ENCODE measurements at places on chromosomes 12 and 14.

DNA sequence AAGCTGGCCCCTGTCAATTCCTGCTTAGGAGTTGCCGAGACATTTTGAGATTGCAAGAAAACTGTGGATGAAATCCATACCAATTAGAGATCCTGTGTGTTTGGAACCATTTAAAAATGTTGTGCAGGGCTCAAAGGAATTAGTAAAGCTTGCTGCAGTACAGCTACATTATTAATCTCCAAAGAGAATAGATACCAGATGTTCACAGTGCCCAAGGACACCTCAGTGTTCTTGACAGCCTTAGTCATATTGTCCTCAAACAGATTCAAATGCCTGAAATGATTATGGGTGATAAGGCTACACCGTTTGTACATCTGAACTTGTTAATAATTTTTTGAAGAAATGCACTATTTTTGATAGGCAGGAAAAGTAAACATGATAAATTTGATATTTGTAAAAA is 164.6 kb downstream of the MSRB3 start:
- no peaks in the 10 kb centered on the region for H3K36me3 ChIP-seq
- no peaks in the 10 kb centered on the region for H3K4me1 ChIP-seq
- no peak overlapping the region for H3K27ac ChIP-seq
- no peak overlapping the region for H3K4me3 ChIP-seq

DNA sequence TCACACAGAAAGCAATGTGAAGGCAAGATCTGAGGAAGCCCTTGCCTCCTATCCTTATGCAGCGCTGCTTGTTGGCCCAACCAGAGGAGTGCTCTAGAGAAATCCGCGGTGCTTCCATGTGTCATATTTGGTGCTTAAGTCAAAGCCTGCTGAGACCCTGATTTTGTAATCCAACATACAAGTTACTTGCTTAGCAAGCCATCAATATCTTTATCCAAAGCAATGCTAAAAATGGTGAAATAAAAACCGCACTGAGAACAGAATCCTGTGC is 250.0 kb downstream of the MED13L start:
- H3K4me1 ChIP-seq: no peaks in the 10 kb centered on the region
- H3K4me3 ChIP-seq: no peak overlapping the region
- H3K36me3 ChIP-seq: no peaks in the 10 kb centered on the region
- no peak for DNase-seq
- H3K27ac ChIP-seq: no peak overlapping the region

DNA sequence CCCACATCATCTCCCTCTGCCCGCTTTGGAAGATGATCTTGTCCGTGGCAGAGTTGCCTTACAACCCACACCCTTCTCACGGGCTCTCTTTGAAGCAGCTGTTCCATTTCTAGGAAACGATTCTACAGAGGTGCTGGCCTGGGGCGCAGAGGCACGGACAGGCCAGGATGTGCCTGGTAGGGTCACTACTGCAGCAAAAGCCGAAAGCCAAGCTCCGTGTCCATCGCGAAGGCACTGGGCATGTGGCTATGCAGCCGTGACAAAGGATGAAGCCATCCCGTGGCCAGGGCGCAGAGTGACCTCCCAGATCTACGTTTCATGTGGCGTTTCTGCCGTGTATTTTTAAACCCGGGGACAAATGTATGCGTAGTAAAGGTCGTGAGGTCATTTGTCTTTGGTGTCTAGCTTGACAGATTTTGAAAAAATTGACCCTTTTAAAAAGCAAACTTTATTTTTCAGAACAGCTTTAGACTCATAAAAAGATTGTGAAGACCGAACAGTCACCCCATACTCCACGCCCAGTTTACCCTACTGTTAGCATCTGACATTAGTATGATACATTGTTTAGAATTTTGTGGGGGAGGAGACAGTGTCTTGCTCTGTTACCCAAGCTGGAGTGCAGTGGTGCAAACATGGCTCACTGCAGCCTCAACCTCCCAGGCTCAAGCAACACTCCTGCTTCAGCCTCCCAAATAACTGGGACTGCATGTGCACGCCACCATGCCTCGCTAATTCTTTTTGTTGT is 40.4 kb upstream of the NCOR2 start:
- peaks cover 32% of the 10 kb centered on the region for H3K4me1 ChIP-seq
- peak overlapping the region; percentile 64 for H3K4me3 ChIP-seq

- peak overlapping the region; percentile 19 for H3K27ac ChIP-seq
- no peaks in the 10 kb centered on the region for H3K27me3 ChIP-seq
- no peak overlapping the region for H3K4me3 ChIP-seq
- peaks cover 18% of the 10 kb centered on the region for H3K36me3 ChIP-seq
- no peaks in the 10 kb centered on the region for H3K4me1 ChIP-seq
These were observed 69.4 kb downstream of the ATXN2 start for GRCh38 chr12:111529424-111530368.

DNA sequence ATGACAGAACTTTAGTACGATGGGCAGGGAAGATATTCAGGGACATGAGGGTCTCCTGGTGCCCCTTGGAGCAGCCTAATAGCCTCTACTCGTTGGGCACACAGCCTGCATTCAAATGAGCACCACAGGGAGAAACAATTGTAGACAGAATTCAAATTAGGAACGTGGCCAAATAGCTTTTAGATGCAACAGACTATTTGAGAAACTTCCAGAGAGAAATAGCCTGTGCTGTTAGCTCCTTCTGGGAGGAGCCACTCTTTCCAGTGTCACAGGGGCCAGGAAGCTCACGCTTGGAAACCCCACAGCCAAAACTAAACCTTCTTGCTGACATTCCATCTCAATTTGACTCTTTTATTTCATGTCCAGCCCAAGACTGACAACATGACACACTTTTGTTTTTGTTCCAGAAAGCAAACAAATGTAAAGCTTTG is 114.5 kb downstream of the RPAP3 start:
- no peaks in the 10 kb centered on the region for H3K36me3 ChIP-seq
- no peak for DNase-seq
- no peak overlapping the region for H3K4me3 ChIP-seq
- H3K27me3 ChIP-seq: no peaks in the 10 kb centered on the region
- H3K4me1 ChIP-seq: no peaks in the 10 kb centered on the region

- peaks cover 11% of the 10 kb centered on the region for H3K4me1 ChIP-seq
- peaks cover 12% of the 10 kb centered on the region for H3K27me3 ChIP-seq
- H3K4me3 ChIP-seq: no peak overlapping the region
- no peak for DNase-seq
- no peaks in the 10 kb centered on the region for H3K36me3 ChIP-seq
- no peak overlapping the region for H3K27ac ChIP-seq
These were observed 124.6 kb upstream of the HIF1A start for GRCh38 chr14:61570549-61571290.

- H3K4me3 ChIP-seq: no peak overlapping the region
- H3K27ac ChIP-seq: no peak overlapping the region
- no peaks in the 10 kb centered on the region for H3K27me3 ChIP-seq
- no peaks in the 10 kb centered on the region for H3K4me1 ChIP-seq
These were observed 100.5 kb upstream of the STXBP6 start for GRCh38 chr14:25150401-25150800.

DNA sequence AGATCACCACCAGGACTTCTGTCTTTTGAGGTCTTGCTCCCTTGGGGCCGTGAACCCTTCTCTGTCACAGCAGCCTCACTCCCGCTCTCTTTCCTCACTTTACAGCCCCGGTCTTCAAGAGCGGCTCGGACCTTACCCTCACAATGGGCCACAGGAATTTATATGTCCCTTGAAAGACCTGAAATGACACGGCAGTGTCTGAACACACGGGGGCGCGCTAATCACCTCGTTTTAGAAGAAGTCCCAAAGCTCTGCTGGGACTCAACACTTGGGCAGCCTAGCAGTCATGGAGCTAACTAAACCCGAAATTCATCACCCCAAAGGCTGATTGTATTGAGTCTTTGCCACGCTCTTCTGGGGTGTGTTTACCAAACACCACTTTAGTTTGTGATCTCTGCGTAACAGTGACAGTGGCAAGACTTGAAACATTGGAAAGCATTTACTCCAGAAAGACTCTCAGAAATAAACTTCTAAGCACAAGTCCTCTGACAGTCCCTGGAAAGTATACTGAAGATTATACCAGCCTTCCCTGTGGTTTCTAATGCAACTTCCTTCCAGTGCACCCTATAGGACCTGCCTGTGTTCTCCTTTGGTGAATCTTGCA is 29.0 kb downstream of the SERPINA11 start:
- no peak for DNase-seq
- no peaks in the 10 kb centered on the region for H3K4me1 ChIP-seq
- no peak overlapping the region for H3K27ac ChIP-seq
- no peaks in the 10 kb centered on the region for H3K36me3 ChIP-seq

GRCh38 chr14:76541594-76542219 is 165.8 kb downstream of the ESRRB start:
- no peak overlapping the region for H3K27ac ChIP-seq
- H3K4me1 ChIP-seq: no peaks in the 10 kb centered on the region
- no peaks in the 10 kb centered on the region for H3K36me3 ChIP-seq
- no peaks in the 10 kb centered on the region for H3K27me3 ChIP-seq

GRCh38 chr12:90253674-90254181 is 545.1 kb upstream of the ATP2B1 start:
- no peaks in the 10 kb centered on the region for H3K36me3 ChIP-seq
- no peak overlapping the region for H3K27ac ChIP-seq
- peak; percentile 54 for DNase-seq
- no peak overlapping the region for H3K4me3 ChIP-seq

- H3K27me3 ChIP-seq: no peaks in the 10 kb centered on the region
- no peak overlapping the region for H3K4me3 ChIP-seq
- H3K4me1 ChIP-seq: no peaks in the 10 kb centered on the region
- no peaks in the 10 kb centered on the region for H3K36me3 ChIP-seq
- DNase-seq: no peak
These were observed 192.2 kb upstream of the LMNTD1 start for GRCh38 chr12:25745281-25745680.

DNA sequence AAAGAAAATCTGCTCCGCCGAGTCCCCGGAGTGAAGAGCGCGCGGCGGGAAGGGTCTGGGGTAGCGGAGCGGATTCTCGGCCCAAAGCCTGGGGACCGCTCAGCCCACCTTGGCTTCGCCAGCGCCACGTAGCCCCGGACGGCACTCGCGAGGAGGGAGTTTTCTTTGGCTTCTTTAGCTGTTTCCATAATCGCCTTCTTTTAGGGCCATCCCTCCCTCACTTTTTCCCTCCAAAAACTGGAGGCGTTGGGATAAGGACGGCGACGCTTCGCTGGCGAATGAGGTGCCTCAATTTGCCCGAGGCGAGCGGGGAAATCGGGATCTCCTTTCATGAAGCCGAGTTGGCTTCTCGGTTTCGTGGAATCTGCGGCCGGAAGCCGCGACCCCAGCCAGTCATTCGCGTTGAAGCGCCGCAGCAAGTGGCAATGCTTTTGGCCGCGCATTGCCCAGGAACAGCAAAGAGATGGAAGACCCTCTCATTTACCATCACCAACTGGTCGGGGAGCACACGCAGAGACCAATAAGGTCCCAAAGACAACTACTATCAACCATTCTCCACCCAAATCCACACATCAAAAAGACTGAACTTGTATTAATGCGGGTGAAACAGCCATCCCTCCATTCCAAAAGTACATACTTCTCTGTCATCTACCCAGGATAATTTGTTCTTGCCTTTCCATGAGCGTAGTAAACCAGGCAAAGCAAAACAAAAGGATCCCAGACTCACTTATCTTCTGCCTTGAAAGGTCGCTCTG is 8.4 kb upstream of the SIX1 start:
- H3K27ac ChIP-seq: no peak overlapping the region
- peaks cover 28% of the 10 kb centered on the region for H3K4me1 ChIP-seq
- peaks cover 39% of the 10 kb centered on the region for H3K27me3 ChIP-seq
- no peak overlapping the region for H3K4me3 ChIP-seq
- no peak for DNase-seq

DNA sequence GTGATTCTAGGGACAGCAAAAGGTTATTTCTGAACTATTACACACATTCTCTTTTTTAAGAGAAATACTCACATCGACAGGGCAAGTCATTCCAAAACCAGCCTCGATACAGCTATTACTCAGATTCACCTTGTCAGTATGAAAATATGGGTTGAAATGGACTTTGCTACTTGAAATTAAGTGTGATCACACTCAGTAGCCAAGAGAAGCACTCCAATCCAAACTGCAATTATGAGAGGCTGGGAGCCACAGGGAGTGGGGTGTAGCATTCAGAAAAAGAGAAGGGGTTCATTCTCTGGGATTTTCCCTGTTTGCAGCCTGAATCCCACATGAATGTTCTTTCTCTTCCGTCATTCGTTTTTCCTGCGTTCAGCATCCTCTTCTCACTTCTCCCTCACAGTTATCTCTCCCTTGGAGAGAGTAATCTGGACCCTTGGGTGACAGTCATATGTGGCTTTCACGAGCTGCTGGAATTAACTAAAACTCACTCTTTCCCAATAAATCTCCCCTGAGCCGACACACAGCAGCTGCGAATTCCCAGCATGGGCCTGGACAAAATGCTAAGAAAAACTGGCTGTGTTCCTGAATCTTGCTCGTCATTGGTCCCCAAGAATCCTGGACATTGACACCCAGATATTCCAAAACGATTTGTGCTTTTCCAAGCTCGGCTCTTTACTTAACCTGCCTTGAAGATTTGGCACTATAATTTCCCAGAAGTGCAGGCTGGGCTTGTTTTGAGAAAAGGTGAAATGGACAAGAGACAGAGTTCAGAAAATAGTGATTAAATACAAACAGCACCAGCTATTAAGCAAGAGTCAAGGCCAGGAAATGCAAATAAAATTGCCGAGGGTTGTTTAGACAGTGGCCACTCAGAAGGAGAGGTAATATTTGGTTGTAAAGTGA is 199.5 kb upstream of the PLEKHG7 start:
- peak overlapping the region; percentile 39 for H3K4me3 ChIP-seq
- no peaks in the 10 kb centered on the region for H3K36me3 ChIP-seq
- H3K27me3 ChIP-seq: no peaks in the 10 kb centered on the region

DNA sequence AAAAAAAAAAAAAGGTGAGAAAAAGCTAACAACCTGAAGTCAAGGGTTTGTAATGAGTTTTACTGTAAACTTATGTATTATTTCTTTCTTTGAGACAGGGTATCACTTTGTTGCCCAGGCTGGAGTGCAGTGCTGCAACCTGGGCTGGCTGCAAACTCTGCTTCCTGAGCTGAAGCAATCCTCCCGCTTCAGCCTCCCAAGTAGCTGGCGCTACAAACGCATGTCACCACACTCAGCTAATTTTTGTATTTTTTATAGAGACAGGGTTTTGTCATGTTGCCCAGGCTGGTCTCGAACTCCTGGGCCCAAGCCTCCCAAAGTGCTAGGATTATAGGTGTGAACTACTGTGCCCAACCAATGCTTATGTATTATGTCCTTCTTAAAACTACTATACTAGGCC is 9.2 kb downstream of the ATF7 start:
- H3K4me1 ChIP-seq: peaks cover 17% of the 10 kb centered on the region
- H3K36me3 ChIP-seq: peaks cover 11% of the 10 kb centered on the region
- H3K27me3 ChIP-seq: no peaks in the 10 kb centered on the region
- no peak for DNase-seq

- H3K4me1 ChIP-seq: no peaks in the 10 kb centered on the region
- H3K27me3 ChIP-seq: no peaks in the 10 kb centered on the region
- H3K4me3 ChIP-seq: no peak overlapping the region
- H3K36me3 ChIP-seq: no peaks in the 10 kb centered on the region
- H3K27ac ChIP-seq: no peak overlapping the region
These were observed 791.0 kb downstream of the TMTC2 start for GRCh38 chr12:83477696-83478095.

DNA sequence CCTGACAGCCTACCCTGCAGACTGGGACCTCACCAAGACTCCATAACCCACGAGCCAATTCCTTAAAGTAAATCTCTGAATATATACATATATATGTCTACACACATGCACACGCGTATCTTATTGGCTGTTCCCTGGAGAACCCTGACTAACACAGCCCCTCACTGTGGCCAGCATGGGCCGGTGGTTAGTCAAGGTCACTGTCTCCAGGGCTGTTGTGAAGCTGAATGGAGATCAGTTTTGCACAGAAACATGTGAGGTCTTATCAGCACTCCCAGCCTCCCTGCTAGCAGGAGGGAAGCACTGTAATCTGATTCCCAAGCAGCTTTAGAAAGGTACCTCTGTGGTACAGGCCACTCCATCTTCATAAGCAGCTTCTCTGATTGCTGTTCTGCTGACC is 46.6 kb upstream of the PLEKHG6 start:
- peaks cover 5% of the 10 kb centered on the region for H3K27me3 ChIP-seq
- H3K27ac ChIP-seq: no peak overlapping the region
- no peaks in the 10 kb centered on the region for H3K4me1 ChIP-seq
- no peaks in the 10 kb centered on the region for H3K36me3 ChIP-seq
- no peak overlapping the region for H3K4me3 ChIP-seq

Measured in CD4-positive, CD25-positive, alpha-beta regulatory T cell (primary cell).